CD4-positive, alpha-beta T cell treated with Interleukin-15 for 4 hours (primary cell): ENCODE measurements at places on chromosomes 4 and X.

DNA sequence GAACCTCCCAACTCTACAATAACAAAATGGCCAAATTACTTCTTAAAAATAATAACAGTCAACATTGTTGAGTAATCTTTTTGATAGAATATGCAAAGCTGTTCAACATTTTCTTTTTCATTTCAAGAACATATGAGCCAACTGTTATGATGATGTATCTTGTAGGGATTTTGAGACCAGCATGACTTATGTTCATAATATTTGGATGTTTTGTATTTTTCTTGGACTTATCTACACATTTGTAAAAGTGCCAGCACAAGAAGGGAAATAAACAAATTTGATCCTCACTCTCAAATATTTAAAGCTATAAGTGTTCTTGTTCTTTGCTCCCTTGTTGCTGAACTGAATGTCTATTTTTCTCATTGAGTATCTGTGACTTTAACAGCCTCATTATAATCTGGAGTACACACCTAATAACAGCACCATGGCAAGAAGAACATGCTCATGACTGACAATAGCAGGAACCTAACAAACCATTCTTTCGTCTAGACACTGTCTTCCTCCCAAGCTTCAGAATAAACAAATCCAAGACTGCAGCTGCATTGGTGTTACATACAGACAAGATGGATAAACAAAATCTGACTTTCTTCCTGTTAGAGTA is 1049.7 kb downstream of the FAT4 start:
- no peak for DNase-seq

- DNase-seq: no peak
These were observed 626 bp upstream of the FRAS1 start for GRCh38 chr4:78056265-78057129.

- no peak for DNase-seq
These were observed 16.4 kb downstream of the RAB33B start for GRCh38 chr4:139470295-139470694.

DNA sequence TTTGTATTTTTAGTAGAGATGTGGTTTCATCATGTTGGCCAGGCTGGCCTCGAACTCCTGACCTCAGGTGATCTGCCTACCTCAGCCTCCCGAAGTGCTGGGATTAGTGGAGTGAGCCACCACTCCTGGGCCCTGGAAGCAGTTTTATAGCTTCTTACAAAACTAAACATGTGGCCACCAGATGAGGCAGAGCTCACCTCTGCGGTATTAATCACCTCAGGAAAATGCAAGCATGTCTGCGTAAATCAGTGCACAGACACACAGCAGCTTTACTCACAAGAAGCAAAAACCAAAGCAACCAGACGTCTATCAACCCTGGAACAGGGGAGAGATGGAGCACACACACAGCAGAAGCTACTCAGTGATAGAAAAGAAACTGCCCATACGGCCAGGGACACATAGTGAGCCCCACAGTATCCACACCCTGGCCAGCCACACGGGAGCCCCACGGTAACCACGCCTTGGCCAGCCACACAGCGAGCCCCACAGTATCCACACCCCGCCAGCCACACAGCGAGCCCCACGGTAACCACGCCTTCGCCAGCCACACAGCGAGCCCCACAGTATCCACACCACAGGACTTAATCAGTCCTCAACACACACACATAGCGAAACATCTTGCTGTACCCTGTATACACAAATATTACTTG is 30.2 kb downstream of the PPP2R3B start:
- DNase-seq: no peak

GRCh38 chrX:74521961-74522751 is 92.3 kb downstream of the RLIM start:
- no peak for DNase-seq

GRCh38 chr4:33133723-33134122 is 2413.6 kb downstream of the PCDH7 start:
- no peak for DNase-seq

DNA sequence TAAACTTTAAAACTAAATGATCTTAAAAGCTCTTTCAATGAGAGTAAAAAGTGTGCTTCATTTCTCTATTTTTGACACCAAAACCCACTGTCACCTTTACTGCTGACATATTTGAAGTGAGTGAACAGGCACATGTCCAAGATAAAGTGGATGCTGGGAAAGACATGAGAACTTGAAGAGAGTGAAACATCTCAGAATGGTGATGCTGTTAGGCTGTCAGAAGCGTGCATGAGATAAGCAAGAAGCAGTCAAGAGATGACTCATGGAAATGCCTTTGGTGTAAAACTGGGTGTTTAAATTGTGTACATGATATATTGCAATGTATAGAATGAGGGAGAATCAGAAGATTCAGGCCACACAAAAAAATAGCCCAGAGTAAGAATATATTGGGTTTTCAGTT is 21.8 kb upstream of the GBA3 start:
- no peak for DNase-seq

DNA sequence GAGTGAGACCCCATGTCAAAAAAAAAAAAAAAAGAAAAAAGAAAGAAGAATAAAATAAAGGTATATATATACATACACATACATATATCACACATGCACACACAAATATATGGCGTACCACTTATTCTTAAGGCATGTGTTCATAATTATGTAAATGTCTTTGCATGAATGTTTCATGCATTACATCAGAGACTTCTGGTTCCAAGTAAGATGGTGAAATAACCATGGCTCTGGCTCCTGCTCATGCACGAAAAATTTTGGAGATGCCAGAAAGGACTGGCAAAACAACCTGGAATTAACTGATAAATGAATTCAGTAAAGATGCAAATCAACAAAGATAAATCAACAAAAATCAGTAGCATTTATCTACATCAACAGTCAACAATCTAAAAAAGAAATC is 19.7 kb upstream of the FHIP1A start:
- DNase-seq: no peak

- no peak for DNase-seq
These were observed 1034.2 kb upstream of the PCDH10 start for GRCh38 chr4:132114885-132115284.

DNA sequence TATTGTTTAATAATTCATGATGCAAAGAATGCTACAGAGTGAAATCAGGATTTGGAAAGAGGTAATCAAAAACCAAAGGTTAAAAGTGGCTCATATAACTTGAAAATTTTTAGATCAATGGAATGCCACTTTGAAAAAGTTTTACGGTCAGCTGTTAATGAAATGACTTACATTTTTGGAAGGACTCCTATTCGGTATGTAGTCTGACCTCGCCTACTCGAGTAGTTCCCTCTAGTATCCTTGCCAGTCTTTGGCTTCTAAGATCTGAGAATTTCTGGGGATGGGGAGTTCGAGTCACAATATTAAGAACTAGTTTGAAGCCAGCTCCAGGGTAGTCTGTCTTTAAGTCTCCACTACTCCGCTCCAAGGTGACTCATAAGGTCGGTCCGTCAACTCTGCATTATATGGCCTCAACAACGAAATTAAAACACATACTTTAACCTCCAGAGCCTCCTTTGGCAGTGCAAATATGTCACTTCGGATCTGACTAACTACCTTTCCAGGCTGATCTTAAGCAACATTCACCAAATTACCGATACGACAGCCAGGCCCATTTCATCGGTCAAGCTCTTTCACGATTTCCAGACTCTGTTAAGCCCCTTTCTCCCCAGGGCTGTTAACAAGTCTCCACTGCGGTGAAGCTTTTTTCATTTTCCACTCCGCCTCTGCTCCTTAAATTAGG is 733 bp upstream of the NAA15 start:
- peak; percentile 35 for DNase-seq

- no peak for DNase-seq
These were observed 33.5 kb downstream of the GUCY2F start for GRCh38 chrX:109448282-109448938.

DNA sequence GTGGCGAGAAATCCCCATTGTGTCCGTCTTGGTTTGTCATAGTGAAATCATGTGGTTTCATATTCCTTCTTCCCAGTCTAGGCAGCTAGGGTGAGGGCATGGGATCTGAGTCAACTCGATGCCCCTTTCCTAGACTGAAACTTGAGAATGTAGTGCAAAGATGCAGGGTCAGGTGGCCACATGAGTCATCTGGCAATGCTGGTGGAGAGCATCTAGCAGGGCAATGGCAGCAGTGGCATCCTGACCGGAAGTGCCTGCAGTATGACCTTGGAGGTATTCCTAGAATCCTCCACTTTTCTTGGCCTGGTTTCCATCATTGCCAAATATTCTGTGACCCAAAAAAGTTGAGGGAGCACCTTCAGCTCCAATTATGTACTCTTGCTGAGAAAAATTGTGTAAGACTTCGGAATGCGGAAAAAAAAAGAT is 39.1 kb upstream of the TMEM184C start:
- DNase-seq: no peak

DNA sequence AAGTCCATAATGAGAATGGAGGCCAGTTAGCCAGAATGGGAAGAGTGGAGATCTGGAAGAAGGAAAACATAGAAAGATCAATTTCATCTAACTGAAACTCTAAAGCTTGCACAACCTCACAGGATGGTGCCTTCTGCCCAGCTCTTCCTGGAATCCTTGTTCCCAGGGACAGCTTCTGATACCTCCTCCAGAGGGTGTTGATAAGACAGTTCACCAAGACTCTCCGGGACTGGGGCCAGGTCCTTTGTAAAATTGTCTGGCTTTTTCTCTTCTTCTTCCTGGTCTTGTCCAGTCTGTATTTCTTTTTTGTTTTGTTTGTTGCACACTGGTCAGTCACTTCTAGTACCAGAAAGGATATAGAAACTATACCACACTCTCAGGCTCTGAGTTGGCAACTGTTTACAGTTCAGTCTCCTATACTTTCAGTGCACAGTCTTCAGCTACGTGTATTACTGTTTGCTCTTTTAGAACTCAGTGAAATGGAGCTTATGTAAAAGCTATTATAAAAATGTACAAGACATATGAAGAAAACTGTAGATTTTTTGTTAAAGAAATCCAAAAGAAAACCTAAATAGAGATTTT is 142.8 kb upstream of the RPL34 start:
- no peak for DNase-seq

GRCh38 chr4:25000639-25001038 is 30.1 kb downstream of the LGI2 start:
- no peak for DNase-seq

GRCh38 chrX:20361081-20361889 is 94.6 kb upstream of the RPS6KA3 start:
- no peak for DNase-seq

GRCh38 chrX:38066934-38067333 is 60.6 kb downstream of the SYTL5 start:
- DNase-seq: no peak

DNA sequence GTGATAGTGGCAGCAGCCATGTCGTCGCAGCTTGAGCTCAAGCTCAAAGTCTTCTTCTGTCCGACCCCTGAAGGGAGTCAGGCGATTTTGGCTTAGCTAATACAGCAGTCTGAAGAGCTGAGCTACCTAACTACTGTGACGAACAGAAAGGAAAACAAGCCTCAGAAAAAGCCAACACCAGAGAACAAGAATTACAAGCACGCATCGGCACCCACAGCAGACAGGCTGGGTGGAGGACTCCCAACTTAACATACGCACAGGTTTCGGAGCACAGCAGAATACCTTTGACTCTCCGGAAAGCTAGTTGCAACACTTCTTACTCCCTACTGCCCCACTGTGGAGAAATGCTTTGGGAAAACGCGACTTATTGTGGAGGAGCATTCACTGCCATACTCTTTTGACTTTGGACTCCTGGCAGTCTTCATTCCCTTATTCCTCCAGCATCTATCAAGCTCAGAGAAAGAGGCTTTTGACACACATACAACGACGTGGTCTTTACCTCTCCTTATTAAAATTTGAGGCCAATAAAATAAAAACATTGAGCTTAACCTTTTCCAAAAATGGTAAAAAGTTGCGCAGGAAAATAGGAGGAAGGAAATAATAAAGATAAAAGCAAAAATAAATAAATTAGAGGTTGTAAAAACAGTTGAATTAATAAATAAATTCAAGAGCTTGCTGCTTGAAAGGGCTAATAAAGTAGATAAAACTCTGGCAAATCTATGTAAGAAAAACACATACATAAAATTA is 41.3 kb upstream of the GPC3 start:
- no peak for DNase-seq

DNA sequence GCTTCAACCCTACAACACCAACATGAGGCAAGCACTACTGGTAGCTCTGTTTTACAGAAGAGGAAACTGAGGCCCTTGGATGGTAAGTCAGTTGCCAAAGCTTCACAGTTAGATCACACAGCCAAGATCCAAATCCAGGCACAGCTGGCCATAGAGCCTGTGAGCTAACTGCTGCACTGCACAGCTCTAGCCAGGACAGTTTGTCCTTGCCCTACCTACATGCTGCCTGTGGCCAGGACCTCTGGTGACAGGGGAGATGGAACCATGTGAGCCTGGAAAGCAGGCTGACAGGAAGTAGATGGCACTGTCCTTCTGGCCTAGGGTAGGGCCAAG is 257.8 kb downstream of the FBXW7 start:
- no peak for DNase-seq

- no peak for DNase-seq
These were observed 62.1 kb downstream of the FUNDC1 start for GRCh38 chrX:44480591-44480990.

- DNase-seq: no peak
These were observed 8.5 kb upstream of the GRIA3 start for GRCh38 chrX:123175366-123176122.

DNA sequence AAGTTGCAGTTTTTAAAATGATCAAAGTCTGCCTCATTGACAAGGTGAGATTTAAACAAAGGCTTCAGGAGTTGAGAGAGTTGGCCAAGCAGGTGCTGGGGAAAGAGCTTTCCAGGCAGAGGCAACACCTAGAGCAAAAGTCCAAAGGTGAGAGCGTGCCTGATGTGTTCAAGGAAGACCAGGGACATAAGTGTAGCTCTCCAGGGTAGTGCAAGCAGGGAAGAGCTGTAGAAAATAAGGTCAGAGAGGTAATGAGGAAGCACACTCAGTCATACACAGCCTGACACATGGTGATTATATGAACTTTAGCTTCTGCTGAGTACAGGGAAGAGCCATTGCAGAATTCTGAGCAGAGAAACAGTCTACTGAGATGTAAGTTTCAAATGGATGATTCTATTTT is 265.0 kb upstream of the NWD2 start:
- DNase-seq: no peak

DNA sequence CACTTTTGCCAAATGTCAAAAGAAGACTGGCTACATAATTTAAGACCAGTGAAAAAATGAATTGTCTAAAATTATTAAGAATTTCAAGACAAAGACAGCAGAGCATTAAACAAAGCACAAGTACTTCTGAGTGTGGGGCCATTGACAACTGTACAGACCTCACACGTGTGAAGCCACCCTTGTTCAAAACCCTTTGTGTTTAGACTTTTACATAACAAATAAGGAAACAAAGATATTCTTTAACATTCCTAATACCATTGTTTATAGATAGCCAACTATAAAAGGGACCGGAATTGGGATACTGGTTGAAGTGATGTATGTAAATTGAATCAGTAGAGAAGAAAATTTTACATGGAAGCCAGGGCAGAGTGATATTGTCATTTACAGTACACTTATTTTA is 624.2 kb downstream of the PCDH18 start:
- DNase-seq: no peak

GRCh38 chr4:7673121-7673520 is 238.4 kb upstream of the PSAPL1 start:
- no peak for DNase-seq

DNA sequence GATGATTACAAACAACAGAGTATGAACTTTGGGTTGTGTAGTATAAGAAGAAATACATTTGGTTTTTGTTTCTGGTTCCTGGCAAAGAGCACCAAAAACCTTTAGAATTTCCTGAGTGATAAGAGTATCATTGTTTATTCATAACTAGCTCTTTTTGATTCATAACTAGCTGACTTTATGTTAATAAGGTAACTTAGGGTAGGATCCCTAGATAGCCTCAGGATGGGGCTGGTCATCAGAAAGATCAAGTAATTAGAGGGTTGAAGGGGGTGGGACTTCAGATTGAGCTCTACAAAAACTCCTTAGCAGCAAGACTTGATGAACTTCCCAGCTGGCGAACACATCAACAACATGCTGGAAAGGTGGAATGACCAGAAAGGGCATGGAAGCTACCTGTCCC is 166.5 kb downstream of the SCFD2 start:
- no peak for DNase-seq
